ENCODE measurements at places on chromosomes 7 and 10.

DNA sequence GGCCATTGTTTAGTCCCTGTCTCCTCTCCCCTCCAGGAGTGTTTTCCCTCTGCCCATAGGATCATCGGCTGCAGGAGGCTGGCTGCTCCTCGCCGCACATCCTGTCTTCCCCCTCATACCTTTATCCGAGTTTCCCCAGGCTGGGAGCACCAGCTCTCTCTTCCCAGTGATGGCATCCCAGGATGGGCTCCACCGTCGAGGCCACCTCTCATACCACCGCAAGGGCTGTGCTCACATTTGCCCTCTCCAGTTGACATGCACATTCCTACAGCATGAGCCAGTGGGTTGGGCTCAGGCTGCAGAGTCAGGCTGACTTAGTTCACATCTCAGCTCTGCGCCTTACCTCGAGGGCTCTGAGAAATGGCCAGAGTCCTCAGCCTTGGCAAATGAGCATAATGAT, 12.1 kb downstream of the HKDC1 start:
- DNase-seq: no peak

DNA sequence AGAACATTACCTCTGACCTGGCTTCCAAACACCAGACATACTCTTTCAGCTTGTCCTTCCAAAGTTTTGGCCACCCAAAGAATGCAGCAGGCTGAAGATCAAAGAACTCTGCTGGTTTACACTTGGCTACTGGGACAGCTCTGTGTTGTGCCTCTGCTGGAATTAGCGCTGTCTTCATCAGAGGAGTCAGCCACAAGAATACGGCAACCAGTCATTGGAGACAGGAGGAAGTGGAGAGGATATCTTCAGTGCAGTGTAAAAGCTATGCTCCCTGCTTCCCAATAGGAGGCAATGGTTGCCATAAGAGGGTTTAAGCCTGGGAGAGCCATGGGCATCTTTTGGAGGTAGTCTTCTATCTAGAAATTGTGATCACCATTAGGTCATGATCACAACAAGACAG, 126.7 kb upstream of the WNT16 start:
- DNase-seq: no peak

GRCh38 chr7:23062452-23062851, 43.1 kb upstream of the KLHL7 start:
- DNase-seq: no peak

DNA sequence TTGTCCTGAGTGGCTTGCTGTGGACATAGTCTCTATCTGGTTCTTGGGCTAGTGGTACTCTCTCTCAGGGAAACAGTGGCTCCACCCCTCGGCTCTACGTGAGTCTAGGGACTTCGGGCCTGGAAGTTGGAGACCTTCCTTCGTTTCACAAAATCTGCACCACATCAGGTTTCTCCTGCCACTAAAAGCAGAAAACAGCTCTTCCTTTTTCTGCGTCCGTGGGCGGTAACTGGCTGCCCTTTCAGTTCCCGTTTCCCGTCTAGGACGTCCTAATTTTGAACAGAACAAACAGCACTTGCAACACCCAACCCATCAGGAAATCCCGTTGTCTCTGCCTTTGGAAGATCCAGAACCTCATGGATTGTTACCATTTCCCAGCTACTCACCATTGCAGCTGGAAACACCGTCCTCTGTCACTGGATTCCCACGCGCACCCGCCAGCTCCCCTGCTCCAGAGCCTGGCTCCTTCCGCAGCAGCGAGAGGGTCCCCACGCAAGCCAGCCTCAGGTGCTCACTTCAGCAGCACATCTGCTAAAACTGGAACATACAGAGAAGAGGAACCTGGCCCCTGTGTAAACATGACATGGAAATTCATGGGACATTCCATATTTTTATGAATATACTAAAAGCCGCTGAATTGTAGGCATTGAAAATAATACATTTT, 311.4 kb upstream of the AKR1E2 start:
- no peak for DNase-seq

- DNase-seq: no peak
Observed at GRCh38 chr10:112360308-112361270, 13.3 kb upstream of the ACSL5 start.
